ENCODE measurements at places on chromosomes 1 and 21.

DNA sequence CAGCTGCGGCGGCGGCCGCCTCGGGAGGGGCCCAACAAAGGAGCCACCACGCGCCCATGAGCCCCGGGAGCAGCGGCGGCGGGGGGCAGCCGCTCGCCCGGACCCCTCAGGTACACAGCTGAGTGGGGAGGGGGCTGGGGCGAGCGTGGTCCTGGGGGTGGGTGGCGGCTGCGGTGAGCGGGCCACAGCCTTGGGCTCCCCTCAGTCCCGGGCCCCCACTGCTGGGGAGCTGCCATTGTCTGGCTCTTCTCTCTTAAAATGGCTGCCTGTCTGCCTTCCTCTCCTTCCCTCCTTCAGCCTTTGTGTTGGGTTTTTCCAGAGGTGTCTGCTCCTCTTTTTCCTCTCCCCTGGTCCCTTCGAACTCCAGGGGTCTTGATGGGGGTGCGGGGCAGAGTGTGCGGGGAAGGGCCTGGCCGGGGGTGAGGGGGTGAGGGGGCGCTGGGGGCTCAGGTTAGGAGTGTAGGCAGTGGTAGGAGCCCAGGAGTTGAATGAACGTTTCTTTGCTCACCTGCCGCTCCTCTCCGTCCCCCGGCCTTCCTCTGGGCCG lies 1.7 kb downstream of the ARID1A start:
- no peak for DNase-seq

- no peak for DNase-seq
Observed at GRCh38 chr1:27644369-27645070, 9.5 kb upstream of the FGR start.

- no peak for DNase-seq
Observed at GRCh38 chr1:92913093-92913819, 48.0 kb downstream of the DIPK1A start.

GRCh38 chr21:41052820-41053555 lies 115.0 kb upstream of the BACE2 start:
- DNase-seq, result no peak

DNA sequence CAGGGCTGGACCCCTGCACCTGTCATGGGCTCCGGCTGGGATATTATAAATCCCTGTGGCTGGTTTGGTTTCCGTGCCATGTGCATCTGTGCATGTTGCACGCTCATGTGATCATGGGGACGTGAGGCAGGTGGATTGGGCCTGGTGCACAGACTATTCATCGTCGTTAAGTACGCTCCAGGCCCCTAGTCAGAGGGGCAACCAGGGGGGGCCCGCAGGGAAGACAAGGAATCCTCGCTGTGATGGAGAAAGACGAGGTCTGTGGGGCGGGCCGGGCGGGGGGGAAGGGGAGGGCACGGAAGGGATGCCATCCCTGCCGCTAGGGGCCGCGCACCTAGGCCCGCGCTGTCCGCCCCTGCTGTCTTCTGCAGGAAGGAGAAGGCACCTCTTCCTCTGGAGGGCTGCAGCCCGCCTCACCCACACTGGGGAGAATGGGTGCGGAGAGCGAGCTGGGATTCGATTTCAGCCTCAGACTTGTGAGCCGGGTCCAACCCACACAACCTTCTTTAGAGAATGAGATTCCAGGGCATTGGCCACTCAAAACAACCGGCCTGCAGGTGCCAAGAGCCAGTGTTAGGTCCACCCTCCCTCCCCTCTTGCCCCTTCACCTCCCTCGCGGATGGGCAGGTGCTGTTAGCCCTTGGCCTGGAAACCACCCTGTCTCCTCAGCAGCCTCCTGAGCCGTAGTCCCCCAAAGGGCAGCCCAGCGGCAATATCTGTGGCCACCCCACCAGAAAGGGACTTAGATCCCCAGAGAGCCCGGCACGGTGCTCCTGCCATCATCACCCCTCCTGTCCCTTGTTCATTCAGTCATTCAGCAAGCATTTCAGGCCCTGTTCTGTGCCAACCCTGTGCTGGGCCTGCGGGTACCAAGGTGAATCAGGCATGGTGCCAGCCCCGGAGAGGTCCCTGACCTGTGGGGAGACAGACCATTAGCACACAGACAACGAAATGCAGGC lies 950 bp upstream of the LRP8 start:
- DNase-seq, result no peak

GRCh38 chr1:33515112-33515511 lies 42.7 kb downstream of the ZSCAN20 start:
- no peak for DNase-seq

All from stimulated activated CD4-positive, alpha-beta T cell treated with anti-CD3 and anti-CD28 coated beads, TNF-alpha, amount 100 ng/mL, for 1 hour (primary cell).